Kidney capillary endothelial cell (primary cell): ENCODE measurements at places on chromosomes 3 and 15.

GRCh38 chr15:97994236-97994635, 33.7 kb downstream of the ARRDC4 start:
- DNase-seq, result no peak

DNA sequence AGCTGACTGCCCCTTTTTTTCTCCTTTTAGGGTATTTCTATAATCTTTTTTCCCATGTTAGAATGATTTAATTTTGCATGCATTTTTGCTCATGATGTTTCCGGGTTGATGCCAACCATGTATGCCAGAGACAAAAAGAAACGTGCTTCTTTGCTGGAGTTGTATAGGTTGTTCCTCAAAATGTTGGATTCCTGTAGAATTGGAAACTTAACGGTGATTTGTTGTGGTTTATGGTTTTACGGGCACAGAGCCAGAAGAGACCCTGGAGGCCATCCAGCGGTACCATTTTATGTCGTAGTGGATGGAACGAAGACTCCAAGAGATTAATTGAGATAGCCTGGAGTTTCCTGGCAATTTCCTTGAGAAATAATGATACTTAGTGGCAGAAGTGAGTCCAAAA, 481.5 kb upstream of the RGMA start:
- DNase-seq, result no peak

DNA sequence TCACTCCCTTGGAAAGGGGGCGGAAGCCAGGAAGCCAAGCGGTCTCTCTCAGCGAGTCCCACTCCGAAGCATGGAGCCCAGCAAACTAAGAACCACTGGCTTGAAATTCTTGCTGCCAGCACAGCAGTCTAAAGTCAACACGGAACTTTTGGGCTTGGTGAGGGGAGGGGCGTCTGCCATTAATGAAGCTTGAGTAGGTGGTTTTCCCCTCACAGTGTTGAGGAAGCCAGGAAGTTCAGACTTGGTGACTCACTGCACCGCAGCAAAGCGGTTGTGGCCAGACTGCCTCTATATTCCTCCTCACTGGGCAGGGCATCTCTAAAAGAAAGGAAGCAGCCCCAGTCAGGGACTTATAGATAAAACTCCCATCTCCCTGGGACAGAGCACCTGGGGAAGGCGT, 665.4 kb upstream of the CBLB start:
- no peak for DNase-seq

DNA sequence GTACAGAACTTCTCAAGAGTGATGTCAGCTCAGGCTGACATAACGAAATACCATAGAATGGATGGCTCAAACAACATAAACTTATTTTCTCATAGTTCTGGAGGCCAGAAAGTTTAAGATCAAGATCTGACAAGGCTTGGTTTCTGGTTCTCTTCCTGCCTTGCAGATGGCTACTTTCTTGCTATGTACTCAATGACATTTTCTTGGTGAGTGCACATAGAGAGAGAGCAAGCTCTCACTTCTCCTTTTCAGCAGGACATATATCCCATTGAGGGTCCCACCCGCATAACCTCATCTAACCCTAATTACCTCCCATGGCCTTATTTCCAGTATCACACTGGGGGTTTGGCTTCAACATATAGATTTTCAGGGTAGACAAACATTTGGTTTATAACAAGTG, 1072.1 kb downstream of the PLOD2 start:
- no peak for DNase-seq

GRCh38 chr3:69671082-69671952, 67.9 kb upstream of the MITF start:
- DNase-seq, result peak; percentile 49

DNA sequence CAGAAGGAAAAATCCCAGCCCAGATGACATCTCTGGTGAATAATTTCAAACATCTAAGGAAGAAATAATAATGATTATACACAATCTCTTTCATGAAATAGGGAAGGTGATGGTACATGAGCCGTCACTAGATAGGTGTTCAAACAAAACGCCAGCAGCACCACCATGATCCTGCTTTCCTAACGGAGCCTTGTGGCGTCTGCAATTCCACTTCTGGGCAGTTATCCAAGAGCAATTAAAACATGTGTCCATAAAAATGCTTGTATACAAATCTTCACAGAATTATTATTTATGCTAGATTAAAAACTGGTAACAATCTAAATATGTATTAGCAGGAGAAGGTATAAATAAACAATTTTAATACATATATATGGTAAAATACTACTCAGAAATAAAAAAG, 33.7 kb downstream of the RTP4 start:
- DNase-seq, result no peak

- DNase-seq, result no peak
Measured at GRCh38 chr3:123375014-123375940, 73.6 kb downstream of the ADCY5 start.

- DNase-seq, result no peak
Measured at GRCh38 chr3:61627768-61628185, 66.4 kb downstream of the PTPRG start.

DNA sequence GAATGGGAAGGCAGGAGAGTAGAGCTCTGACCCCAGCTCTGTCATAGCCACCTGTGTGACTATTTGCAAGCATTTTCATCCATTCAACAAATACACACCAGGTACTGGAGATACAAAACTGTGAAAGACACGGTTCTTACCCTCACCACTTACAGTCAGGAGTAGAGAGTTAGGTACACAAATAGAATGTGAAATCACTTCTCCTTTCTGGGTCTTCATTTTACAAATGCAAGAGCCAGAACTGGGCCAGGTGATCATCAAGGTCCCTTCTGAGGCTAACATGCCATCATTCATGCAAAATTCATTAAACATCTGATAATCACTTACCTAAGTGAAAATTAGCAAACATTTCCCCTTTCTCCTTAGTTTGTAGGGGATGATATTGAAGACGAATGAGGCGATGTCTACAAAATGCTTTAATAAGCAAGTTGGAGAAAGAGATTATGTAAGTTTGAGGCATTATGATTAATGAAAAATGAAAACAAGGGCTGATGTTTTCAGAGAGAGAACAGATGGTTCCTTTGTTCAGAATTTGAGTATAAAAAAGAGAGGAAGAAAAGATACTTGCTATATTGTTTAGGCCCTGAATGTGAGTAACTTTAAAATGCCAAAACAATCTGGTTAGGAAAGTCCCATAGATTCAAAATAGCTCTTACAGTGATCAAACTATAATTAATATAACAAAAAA, 88.6 kb downstream of the LPP start:
- no peak for DNase-seq

GRCh38 chr3:40615918-40616819, 91.4 kb downstream of the ZNF621 start:
- DNase-seq, result no peak

- DNase-seq, result no peak
Measured at GRCh38 chr3:177186306-177186705, 11.0 kb downstream of the TBL1XR1 start.

GRCh38 chr3:32222950-32223349, 15.5 kb upstream of the CMTM8 start:
- DNase-seq, result no peak
